NCI-H1930 (cell line): ENCODE measurements at places on chromosomes 11 and 22.
A peak's percentile ranks its signal among the peaks of the same experiment; 100 is the strongest.

DNA sequence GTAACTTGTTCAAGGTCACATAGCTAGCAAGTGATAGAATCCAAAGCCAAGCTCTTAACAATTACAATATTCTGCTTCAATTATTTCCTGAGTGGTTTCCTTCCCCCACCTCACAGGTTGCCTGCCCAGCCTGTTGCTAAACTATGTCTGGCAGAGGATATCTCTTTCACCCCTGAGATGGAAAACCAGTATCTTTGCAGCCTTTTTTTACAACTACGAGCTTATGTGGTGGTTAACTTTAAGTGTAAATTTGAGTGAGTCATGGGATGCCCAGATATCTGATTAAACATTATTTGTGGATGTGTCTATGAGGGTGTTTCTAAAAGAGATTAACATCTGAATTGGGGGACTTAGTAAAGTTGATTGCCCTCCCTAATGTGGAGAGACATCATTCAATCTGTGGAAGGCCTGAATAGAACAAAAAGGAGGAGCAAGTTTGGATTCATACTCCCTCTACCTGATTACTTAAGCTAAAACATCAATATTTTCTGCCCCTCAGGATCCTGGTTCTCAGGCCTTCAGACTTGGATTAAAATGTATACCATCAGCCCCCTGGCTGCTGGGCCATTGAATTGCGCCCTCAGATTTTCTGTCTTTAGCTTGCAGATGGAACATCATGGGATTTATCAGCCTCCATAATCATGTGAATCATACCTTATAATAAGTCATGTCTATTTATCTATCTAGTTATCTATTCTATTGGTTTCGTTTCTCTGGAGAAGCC is 911.9 kb downstream of the METTL15 start:
- no peak for DNase-seq

- no peak for DNase-seq
These were observed 51.1 kb downstream of the MED15 start for GRCh38 chr22:20558534-20558933.

- DNase-seq: peak; percentile 9
These were observed 83.8 kb downstream of the ME3 start for GRCh38 chr11:86588566-86589090.

DNA sequence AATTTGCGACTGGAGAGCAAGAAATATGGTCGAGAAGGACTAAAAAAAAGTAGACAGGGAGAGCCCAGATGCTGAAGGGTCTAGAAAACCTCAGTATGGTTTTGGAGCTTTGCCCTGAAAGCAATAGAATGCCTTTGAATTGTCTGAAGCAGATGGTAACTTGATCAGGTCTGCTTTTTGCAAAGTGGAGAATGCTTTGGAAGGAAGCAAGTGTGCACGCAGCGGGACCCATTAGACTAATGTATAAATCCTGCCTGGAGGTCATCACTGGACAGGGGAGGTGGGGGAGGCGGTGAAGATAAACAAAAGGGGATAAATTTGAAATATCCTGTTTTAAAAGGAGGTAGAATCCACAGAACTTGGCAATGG is 757 bp upstream of the HINFP start:
- DNase-seq: no peak

- DNase-seq: peak; percentile 44
These were observed 303.8 kb downstream of the NTM start for GRCh38 chr11:131674051-131674755.

GRCh38 chr11:12193515-12194336 is 83.3 kb downstream of the MICAL2 start:
- DNase-seq: no peak

DNA sequence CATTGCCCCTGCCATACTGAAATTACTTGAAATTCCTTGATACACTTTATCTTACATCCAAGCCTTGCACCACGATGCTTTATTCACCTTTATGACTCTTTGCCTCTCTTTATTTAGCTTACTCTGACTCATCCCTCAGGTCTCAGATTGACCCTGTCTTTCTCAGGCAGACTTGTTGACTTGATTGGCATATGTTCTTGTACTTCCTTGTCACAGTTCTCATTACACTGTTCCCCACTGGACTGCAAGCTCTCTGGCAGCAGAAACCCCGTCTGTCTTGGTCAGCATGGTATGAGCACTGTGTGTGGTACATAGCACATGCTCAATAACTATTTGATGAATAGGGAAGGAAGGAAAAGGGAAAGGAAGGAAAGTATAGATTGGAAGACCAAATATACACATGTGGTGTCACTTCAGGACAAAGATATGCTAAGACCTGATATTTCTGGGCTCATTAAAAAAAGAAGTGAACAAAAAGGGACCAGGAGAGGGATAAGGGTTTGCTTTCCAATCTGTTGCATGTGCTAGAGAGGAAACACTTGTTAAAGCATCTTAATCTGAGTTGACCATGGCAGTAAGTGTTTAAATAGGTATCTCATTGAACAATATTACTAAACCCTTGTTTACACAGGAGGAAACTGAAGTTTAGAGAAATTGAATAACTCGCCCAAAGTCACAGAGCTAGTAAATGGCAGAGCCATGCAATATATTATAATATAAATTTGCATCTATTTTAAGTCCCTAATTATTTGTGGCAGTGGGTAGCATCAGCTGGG is 7.2 kb downstream of the LYVE1 start:
- no peak for DNase-seq

- no peak for DNase-seq
These were observed 85.8 kb downstream of the EFCAB6 start for GRCh38 chr22:43726322-43726721.

- no peak for DNase-seq
These were observed 10.3 kb downstream of the CYP2R1 start for GRCh38 chr11:14881576-14882193.

DNA sequence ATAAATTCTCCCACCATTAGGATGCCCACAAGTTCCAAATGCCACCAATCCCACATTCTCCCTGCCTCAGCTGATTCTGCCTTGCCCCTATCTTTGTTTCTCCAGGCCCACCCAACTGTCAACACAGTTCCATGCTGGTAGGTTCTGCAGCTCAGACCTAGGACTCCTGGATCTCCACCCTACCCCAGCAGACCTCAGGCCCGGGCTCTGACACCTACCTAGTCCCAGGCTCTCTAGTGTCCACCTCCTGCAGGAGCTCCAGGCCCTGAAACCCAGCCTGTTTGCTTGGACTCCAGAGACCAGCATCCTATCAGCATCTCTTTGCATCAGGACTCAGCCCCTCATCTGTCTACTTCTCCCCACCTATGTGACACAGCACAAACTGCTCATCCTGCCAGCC is 86.5 kb downstream of the PDE2A start:
- no peak for DNase-seq

DNA sequence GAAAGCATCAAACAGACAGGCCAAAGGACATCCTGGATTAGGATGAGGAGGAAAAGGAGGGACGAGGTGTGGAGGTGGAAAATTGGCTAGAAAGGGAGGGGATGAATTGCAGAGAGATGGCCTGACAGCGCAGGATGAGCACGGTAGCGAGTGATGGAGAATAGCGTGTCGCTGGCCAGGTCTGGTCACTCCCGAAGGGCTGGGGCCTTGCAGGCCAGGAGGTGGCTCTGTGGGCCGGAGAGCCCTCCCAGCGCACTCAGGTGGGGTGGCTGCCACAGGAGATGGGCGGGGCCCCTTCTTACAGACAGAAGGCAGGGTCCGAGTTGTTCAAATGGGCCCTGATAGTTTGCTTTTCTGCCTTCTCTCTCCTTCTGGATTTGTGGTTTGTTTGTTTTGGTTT is 37.1 kb upstream of the THY1 start:
- DNase-seq: no peak

DNA sequence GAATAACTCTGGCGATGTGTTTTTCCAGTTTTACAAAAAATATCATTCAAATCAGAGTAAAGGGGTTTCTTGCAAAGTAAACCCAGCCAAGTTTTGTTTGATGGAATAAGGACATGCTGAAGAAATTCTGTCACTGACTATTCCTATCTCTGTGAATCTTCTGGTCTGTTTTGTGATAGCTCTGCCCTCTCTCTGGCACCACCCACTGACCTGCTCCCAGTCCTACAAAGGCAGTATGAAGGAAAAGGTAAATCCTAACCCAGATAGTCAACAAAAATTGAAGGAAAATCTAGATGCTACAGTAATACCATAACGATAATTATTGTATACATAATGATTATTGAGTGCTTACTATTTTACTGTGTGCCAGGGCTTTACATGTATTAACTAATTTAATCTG is 76.3 kb upstream of the TP53AIP1 start:
- DNase-seq: no peak

GRCh38 chr22:24516301-24516737 is 21.2 kb downstream of the UPB1 start:
- no peak for DNase-seq

DNA sequence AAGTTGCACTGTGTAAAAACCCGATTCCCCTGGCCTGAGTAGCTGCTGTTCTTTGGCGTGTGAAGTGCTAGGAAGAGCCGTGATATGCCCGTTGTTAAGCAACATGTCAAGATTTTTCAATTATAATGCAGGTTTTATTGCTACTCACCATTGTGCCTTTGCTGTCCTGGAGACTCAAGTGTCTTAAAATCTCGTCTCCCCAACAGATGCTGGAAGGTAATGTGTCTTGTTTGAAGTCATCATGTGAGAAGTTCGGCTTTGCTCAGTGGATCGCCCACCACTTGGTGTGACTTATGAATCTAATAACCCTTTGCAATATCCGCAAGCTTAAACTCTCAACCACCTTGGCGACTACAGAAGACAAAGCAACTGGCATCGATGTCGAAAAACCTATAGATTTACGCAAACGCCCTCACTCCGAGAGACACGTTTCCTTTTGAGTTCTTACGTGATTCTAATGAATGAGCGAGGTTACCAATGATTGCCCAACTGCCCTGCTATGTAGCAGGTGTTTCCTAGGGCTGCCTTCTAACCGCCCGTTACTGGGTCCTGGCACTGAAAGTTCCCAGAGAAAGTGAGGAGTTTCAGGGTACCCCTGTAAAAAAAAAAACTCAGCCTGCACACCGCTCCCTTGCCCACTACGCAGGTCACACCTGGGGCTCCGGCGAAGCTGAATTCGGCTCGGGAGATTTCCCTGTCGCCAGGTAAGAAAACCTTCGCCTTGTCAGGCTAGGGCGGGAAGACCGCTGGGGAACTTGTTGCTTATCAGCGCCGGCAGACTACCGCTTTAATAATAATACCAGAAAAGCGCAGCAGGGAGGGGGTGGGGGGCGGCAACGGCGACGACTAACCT is 21.2 kb upstream of the BDNF start:
- peak; percentile 19 for DNase-seq

DNA sequence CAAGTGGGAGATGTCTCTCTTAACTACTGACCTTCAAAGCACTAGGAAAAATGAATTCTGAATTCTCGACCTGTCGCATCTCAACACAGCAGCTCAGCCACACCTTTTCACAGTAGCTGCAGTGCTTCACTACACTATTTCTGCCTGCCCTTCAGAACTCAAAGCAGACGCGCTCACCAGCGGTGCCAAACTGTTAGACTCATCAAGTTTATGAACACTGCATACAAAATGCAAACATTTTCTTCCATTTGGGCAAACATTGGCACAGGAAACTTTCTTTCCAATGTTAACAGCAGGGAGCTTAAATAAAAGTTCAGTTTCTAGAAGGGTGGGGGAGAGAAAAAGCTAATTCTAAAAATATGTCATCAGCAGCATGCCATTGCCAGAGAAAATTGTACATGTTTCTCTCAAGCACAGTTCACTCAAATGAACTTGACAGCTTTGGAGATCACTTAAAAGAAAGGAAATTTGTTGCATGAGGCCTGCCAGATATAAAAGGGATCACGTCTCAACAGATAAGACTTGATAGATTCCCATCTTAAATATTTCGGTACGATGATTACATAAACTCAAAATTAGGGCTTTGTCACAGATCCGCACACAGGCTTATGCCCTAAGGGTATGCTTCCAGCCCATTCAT is 82.7 kb downstream of the CADM1 start:
- peak; percentile 26 for DNase-seq

DNA sequence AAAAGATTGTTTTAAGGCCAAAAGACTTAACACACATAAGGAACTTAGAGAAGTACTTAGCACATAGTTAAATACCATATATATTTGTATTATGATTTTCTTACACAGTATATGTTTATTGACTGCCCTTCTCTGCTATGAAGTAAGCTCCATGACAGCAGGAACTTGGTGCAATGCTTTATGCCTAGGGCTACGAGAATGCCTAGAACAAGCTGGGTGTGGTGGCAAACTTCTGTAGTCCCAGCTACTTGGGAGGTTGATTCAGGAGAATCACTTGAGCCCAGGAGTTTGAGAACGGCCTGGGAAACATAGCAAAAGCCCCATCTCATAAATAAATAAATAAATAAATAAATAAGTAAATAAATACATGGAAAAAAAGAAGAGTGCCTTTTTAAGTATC is 1.9 kb downstream of the SLC5A12 start:
- no peak for DNase-seq

GRCh38 chr11:127738771-127739286 is 738.3 kb upstream of the KIRREL3 start:
- DNase-seq: no peak

- no peak for DNase-seq
These were observed 45.6 kb upstream of the TENM4 start for GRCh38 chr11:79486242-79486984.

DNA sequence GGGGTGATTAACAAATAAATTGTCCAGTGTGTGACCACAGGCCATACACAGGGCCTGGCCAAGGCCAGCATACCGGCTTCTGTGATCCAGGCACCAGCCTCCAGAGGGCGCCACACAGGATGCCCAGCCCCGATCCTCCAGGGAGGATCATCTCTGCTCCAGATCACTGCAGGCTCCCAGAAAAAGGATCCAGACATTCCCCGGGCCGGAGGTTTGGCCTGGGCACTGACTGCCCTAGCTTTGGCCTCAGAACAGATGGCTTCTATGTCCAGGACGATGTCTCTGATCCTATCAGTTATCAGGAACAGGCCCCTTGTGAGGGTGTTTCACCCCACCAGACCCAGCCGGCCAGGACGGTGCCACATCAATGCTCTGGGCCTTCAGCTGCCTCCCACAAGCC is 74.5 kb upstream of the LMO1 start:
- DNase-seq: peak; percentile 29

- no peak for DNase-seq
These were observed 470.9 kb upstream of the API5 start for GRCh38 chr11:42840860-42841259.

- no peak for DNase-seq
These were observed 22.2 kb upstream of the UBASH3B start for GRCh38 chr11:122633219-122633829.

DNA sequence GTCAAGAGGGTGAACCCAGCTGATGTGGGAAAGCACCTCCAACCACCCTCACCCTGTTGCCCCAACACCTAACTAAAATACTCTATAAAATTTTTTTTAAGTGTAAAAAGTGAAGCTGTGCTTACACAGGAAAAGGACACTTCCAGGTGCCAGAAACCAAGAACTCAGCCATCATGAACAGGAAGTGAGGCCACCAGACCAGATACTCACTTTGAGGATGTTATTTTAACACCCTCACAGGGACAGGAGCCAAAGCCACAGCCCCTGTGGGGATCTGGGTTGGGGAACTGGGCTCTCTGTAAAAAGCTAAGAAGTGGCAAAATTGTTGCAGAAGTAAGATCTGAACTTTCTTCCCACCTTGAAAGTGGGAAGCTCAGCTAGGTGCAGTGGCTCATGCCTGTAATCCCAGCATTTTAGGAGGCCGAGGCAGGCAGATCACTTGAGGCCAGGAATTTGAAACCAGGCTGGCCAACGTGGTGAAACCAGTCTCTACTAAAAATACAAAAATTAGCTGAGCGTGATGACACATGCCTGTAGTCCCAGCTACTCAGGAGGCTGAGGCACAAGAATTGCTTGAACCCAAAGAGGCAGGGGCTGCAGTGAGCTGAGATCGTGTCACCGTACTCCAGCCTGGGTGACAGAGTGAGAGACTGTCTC is 3.8 kb downstream of the RSPH14 start:
- DNase-seq: no peak

GRCh38 chr11:66728038-66728692 is 851 bp downstream of the SPTBN2 start:
- DNase-seq: peak; percentile 18
